Activated CD8-positive, alpha-beta memory T cell treated with anti-CD3 and anti-CD28 coated beads for 1 hour (primary cell): ENCODE measurements at places on chromosomes 3 and 15.

- no peak for DNase-seq
Measured at GRCh38 chr3:129161860-129162271, 1.0 kb upstream of the ISY1 start.

GRCh38 chr3:8307545-8308110 lies 194.0 kb upstream of the LMCD1 start:
- no peak for DNase-seq

DNA sequence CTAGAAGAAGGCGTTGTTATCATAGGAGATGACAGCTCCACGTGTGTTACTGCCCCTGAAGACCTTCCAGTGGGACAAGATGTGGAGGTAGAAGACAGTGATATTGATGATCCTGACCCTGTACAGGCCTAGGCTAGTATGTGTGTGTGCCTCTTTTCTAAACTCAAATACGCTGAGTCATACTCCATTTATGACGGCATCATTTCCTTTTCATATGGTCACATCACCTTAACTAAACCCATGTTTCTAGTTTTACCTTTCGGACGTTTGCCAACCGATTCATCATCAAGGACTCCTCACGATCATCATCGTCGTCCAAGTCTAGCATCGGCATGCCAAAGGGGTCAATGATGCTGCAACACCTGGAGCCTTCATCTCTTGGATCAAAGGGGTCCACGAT lies 149.0 kb downstream of the CBLB start:
- DNase-seq = no peak

DNA sequence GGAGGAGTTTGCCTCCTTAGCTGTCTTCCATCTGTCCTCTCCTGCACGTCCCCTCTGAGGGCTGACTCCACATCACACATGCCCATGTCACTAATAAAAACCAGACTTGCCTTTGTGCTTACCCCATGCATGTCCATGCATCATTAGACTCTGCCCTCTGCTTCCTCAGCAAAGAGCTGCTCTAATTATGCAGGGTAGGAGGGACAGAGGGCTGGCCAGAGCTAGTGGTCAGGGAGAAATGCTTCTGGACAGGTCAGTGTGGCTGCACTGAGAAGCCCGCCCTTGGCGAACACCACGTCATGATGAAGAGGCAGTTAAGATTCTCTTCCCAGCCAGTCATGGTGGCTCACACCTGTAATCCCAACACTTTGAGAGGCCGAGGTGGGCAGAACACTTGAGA lies 8.9 kb downstream of the CA12 start:
- no peak for DNase-seq

DNA sequence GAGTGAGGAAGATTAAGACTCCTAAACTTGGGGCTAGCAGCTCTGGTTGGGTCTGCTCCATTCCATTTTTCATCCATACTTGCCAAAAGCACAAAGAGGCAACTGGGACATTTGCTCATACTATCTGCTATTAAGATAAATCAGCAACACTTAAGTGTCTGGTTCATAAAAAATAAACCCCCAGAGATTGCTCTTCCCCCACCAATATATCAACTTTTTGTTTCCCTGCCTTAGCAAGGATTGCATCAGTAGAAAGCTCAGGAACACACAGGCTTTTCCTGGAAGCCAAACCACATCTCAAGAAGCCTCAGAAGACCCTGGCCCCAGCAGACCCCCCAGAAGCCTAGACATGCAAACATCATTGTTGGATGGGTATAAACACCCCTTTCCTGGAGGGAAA lies 232.4 kb upstream of the WNT5A start:
- no peak for DNase-seq

GRCh38 chr3:124137216-124137615 lies 145.3 kb upstream of the ROPN1 start:
- DNase-seq = no peak

DNA sequence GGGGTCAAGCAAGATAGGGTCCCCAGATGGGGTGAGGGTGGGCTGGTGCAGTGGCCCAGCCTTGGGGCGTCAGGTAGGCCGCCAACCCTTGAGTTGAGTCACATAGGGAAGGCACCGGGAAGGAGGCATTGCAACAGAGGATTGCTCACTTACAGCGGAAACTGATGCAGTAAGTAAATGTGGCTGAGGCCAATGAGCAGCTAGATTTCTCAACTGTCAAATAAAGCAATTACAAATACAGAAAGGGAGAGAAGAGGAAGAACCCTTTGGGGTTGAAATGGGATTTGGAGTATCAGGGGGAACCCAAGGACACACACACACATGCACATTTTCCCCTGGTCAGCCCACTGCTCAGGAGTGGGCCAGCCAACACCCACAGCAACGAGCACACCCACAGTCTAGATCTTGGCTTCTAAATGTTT lies 44.0 kb downstream of the CHSY1 start:
- no peak for DNase-seq

DNA sequence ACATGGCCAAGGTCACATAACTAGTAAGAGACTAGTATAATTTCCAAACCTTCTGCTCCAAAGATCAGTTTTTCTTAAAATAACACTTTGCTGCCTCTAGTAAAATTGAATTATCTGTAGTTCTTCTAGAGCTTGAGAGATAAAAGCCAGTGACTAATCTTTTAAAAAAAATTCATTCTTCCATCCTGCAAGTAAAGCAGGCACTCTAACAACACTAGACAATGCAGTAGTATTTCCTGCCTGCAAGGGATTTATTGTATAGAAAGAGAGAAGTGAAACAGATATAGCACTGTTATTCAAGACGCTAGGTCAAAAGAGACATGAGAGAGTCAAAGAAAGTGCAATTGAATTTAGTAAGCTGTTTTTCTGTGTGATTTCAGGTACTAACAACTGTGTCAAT lies 159.5 kb upstream of the TBC1D5 start:
- DNase-seq = no peak

DNA sequence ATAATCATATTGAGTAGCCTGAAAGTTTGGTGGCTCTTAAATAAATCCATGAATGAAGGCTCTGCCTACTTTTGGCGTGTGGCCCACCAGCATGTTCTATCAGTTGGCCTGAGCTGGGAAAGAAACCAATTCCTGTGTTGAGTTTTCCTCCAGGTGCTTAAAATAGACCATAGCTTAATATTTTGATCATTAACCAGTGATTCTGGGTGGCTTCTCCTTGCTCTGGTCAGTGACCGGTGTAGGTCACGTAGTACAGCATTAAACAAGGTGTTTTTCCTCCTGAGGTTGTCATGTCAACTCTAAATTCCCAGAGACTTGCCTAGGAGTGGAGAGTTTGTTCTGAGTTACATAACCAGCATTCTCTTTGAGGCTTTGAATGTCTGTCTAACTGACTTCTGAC lies 1.3 kb downstream of the HHLA2 start:
- no peak for DNase-seq
